ENCODE measurements at places on chromosomes 6 and 20.

- peak; percentile 49 for DNase-seq
Measured at GRCh38 chr6:140487586-140487985, 1113.1 kb upstream of the CITED2 start.

DNA sequence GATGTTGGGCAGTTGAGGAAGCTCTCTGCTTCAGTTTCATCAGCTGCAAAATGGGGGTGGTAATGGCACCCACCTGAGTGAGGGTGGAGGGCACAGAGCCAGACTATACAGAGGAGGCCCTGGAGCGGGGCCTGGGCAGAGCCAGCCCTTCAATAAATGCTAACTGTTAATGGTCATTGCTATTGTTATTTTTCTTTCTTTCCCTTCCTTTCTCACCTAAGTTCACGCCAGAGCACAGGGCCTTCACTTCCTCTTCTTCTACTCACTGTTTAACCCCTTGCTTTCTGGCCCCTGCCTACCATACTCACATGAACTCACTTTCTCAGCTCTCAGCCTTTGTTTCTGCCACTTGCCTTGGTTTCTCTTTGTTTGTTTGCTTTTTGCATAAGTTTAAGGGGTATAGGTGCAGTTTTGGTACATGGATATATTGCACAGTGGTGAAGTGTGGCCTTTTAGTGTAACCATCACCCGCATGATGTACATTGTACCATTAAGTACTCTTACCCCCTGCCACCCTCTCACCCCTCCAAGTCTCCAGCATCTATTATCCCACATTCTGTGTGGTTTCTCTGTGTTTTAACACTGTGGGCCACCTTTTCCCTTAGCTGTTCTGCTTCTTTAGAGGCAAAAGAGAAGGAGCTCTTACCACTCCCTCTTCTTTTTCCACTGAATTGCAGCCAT is 7.5 kb upstream of the RREB1 start:
- DNase-seq, result no peak

- peak; percentile 61 for DNase-seq
Measured at GRCh38 chr6:45076217-45076930, 251.8 kb upstream of the RUNX2 start.

GRCh38 chr6:148700741-148701311 is 46.0 kb upstream of the UST start:
- DNase-seq, result peak; percentile 52

- DNase-seq, result no peak
Measured at GRCh38 chr6:88611721-88612120, 351.7 kb downstream of the RNGTT start.

GRCh38 chr6:142474531-142475289 is 172.9 kb downstream of the ADGRG6 start:
- peak; percentile 65 for DNase-seq

DNA sequence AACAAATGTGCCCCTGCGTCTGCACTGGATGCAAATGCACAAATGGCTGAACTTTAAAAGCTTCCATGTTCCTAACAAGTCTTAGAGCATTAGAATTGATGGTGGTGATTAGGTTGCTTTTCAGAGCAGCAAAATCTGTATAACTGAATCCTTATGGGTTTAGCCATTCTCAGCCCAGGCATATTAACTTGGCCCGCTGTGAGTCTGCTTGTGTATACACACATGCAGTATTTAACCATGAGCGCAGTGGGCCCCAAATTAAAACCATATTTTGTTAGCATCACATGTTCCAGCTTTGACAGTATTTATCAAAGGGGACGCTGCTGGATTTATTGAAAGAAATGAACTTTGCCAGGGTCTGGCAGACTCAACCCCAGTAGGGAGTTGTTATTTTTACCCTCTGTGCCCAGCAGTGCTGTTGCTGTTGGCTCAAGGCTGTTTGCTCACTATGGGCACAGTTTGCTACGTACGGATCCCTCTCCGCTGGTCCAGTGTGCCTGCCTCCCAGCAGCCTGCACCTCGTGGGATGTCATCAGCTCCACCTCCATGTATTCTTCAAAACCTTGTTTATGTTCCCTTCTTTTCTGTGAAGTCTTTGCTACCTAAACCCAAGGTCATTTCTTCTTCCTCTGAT is 144.7 kb downstream of the QRSL1 start:
- DNase-seq, result no peak

- DNase-seq, result no peak
Measured at GRCh38 chr20:50838707-50839385, 44.0 kb downstream of the BCAS4 start.

GRCh38 chr6:158367816-158368215 is 55.6 kb downstream of the TULP4 start:
- no peak for DNase-seq

DNA sequence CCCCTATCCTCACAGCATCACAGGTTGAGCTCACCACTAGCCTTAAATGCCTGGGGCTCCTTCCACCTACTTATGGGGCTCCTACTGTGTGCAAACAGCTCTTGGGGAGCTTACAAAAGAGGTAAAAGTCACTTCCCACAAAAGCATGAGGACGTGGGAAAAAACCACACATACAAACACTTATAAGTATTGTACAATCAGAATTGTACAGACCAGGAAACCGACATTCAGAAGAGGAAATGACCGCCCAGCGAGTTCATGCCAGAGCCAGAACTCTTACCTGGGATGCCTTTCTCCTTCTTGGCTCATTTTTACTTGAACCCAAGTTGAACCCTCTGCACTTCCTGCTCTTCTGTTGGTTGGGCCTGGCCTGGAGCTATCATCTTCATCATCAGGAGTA is 6.3 kb upstream of the PPP1R16B start:
- DNase-seq, result no peak

GRCh38 chr6:44234101-44235025 is 11.0 kb downstream of the SLC29A1 start:
- peak; percentile 80 for DNase-seq

- DNase-seq, result no peak
Measured at GRCh38 chr6:109897025-109897424, 81.1 kb upstream of the GPR6 start.

- peak; percentile 91 for DNase-seq
Measured at GRCh38 chr6:35419417-35419816, 32.7 kb upstream of the FANCE start.

DNA sequence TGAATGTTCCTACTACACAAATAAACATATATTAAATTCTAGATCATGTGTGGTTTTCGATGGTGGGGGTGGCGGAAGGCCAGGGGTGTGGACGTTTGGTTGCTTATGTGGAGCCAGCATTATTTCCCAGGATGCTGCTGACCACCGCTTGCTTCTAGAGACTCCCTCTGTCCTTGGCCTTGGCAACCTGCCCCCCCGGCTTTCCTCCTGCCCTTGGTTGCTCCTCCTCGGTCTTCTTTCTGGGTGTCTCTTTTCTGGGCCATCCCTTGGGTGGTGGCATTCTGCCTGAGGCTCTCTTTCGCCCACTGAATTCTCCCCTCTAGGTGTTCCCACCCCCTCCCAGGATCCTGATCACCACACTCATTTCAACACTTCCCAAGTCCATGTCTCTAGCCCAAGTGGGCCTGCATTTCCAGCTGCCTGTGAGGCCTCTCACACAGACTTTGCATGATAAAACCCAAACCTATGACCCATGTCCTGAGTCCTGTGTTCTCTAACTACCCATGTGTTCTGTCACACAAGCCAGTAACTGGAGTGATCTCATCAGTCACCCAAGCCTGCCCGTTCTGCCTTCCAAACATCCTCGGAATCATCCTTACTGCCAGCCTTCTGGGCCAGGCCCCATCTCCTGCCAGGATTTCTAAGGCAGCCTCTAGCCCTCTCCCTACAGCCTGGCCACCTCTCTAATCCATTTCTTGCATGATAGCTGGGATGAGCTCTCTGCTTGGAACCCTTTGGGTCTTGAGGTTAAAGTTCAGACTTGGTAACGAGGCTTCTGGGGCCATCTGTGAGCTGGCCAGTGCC is 71.2 kb downstream of the CDS2 start:
- DNase-seq, result no peak

GRCh38 chr6:35062676-35063574 is 78.2 kb downstream of the TCP11 start:
- DNase-seq, result no peak

GRCh38 chr20:32763202-32764004 is 1.2 kb downstream of the DNMT3B start:
- no peak for DNase-seq

- DNase-seq, result no peak
Measured at GRCh38 chr6:83633609-83634008, 75.3 kb downstream of the SNAP91 start.

- no peak for DNase-seq
Measured at GRCh38 chr20:4601630-4602296, 119.9 kb upstream of the PRND start.

DNA sequence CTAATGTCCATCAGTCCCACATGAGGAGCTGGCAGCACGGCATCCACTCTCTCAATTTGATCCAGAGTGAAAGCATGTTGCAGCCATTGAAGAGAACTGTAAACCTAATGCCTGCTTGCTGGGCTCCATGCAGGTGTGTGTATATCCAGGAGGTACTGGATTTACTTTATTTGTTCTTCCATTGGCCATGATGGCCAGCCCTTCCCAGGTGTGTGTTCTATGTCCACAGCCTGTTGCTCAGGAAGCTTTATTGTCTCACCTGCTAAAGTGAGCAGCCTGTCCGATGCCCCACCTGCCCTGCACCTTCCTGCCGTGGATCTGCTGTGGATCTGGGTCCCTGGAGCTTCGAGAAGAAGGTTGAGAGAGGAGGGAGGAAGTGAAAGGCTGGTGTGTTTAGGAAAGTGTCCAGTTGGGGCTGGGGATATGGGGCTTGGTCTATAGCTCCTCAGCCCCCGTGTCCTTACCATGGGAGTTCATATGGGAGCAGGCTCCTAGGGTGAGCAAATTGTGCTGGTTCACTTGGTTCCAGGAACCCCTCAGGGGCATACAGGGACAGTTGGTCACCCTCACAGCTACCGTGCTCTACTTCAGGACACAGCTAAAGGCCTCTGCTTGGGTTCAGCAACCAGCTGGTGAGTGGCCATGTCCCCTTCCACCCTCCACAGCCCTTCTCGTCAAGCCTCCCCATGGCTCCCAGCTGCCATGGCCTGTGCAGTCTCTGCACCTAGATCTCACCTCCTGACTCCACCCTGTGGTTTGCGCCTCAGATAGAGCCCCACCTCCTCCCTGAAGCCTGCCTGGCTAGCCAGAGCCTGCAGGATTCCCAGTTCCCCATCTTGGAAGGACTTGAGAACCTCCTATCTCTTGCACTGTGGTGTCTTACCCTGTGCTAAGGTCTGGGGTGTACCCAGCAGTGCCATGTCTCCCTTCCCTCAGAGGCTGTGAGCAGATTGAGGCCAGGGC is 12.7 kb downstream of the TREML2 start:
- no peak for DNase-seq

DNA sequence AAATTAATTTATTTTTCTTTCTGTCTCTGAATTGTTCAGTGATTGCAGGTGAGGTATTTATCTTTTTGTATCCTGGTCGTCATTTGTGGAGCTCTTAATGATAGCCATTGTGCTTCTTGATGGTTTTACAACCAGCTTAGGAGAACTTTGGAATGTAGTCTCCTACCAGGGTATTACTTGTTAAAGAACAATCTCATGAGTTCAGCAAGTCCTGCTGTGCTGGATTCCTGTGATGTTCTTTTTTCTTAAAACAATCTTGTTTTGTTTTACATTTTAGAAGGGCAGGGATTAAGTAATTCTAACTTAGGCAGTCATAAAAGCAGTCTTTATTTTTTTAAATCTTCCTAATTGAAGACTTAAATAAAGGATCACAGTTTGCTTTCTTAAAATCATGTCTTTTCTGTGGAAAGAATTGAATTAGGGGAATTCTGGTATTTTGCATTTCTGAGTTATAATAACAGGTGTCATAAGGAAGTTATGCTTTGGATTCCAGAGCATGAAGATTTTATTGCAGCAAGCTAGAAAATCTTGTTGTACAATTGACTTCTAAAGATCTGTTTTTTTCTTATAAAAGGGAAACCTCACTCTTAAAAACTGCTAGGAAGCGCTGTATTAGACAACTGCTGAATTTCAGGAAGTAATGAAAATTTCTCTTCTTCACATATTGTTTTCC is 23.7 kb downstream of the RIOK1 start:
- peak; percentile 6 for DNase-seq

DNA sequence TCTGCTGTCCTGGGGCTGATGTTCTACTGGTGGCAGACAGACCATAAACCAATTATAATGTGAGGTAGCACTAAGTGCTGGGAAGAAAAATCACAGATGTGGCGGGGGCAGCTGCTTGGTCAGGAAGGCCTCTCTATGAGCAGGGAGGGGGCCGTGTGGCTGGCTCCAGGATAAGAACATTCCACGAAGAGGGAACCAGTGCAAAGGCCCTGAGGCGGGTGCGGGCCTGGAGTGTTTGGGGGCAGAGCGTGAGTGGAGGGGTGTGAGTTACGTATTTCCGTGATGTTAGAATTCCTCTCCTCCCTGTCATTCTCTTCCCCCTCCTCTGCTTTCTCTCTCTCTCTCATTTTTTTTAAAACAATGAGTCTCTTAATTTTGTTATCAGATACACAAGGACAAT is 67.2 kb downstream of the CEBPB start:
- DNase-seq, result no peak

GRCh38 chr6:84447651-84448050 is 220.2 kb upstream of the CEP162 start:
- no peak for DNase-seq

- no peak for DNase-seq
Measured at GRCh38 chr20:63072991-63073737, 66.4 kb upstream of the BHLHE23 start.

DNA sequence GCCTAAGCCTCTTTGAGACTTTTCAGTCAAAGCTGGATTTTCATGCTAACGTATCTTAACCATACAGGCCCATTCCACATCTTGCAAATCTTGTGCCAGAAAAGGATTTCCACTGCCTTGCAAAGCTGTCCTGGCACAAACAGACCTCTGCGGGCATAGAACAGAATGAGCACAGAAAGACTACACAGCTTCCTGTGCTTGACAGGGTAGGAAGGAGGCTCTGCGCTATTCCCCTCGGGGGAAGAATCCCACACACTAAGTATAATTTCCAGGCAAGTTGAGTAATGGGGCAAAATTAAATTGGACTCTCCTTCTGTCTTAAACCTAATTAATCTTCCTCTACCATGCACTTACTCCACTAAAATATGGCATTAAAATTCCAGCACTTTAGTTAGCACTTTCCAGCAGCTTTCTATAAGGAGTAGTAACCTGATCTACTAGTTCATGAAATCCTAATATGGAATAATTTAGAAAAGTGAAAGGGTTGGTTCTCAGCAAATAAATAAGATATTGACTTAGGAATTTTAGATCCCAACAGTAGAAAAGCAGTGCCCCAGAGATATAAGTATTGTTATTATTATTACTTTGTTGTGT is 532.1 kb upstream of the JAG1 start:
- DNase-seq, result no peak

- peak; percentile 33 for DNase-seq
Measured at GRCh38 chr20:35091816-35092523, 637 bp downstream of the TRPC4AP start.

- no peak for DNase-seq
Measured at GRCh38 chr20:2799271-2799670, 1.2 kb downstream of the CPXM1 start.

- DNase-seq, result peak; percentile 31
Measured at GRCh38 chr20:38601216-38602184, at the start of gene ARHGAP40. ARHGAP40 (plus strand) TSS chr20:38601809.

GRCh38 chr20:59102841-59103299 is 60.3 kb upstream of the PRELID3B start:
- no peak for DNase-seq
